ENCODE measurements at places on chromosomes 12 and 14. TPM values are rescaled to one million over a fixed set of nuclear protein-coding genes. Genes with fewer than 3 reads are reported as not detected.

DHH gene
- 0.11 TPM for total RNA-seq

GALNT9 gene
- not detected for total RNA-seq

TMEM19 gene
- total RNA-seq = 17.0 TPM

OR10P1 gene
- total RNA-seq = not detected

GRCh38 chr14:62921466-62921865 is 123.8 kb downstream of the KCNH5 start:
- DNase-seq = no peak
- H3K4me3 ChIP-seq = no peak overlapping the region
- no peaks in the 10 kb centered on the region for H3K4me1 ChIP-seq
- H3K36me3 ChIP-seq = no peaks in the 10 kb centered on the region

- peaks cover 5% of the 10 kb centered on the region for H3K4me1 ChIP-seq
- peak; percentile 37 for DNase-seq
- peak overlapping the region; percentile 79 for H3K4me3 ChIP-seq
- peaks cover 70% of the 10 kb centered on the region for H3K27me3 ChIP-seq
Measured at GRCh38 chr12:26195641-26196420, 458 bp downstream of the SSPN start.

- H3K27ac ChIP-seq = no peak overlapping the region
- no peaks in the 10 kb centered on the region for H3K4me1 ChIP-seq
- no peaks in the 10 kb centered on the region for H3K36me3 ChIP-seq
- no peak overlapping the region for H3K4me3 ChIP-seq
Measured at GRCh38 chr14:74599321-74599761, 12.7 kb downstream of the LTBP2 start.

GRCh38 chr12:122887819-122888212 is 8.1 kb downstream of the VPS37B start:
- peaks cover 18% of the 10 kb centered on the region for H3K36me3 ChIP-seq
- DNase-seq = no peak
- peak overlapping the region; percentile 97 for H3K27ac ChIP-seq
- H3K27me3 ChIP-seq = no peaks in the 10 kb centered on the region
- H3K4me3 ChIP-seq = peak overlapping the region; percentile 88
- peaks cover 73% of the 10 kb centered on the region for H3K4me1 ChIP-seq

GRCh38 chr12:119178544-119179334 is at the start of gene HSPB8:
Gene HSPB8, plus strand, starts transcription at chr12:119178931. Its CDS starts 382 bp downstream, at chr12:119179313.
- H3K4me1 ChIP-seq = no peaks in the 10 kb centered on the region
- H3K36me3 ChIP-seq = no peaks in the 10 kb centered on the region
- H3K27me3 ChIP-seq = no peaks in the 10 kb centered on the region
- H3K27ac ChIP-seq = no peak within 1 kb of the TSS
- no peak for DNase-seq

GRCh38 chr14:71400871-71401321 is 493.6 kb downstream of the PCNX1 start:
- no peaks in the 10 kb centered on the region for H3K27me3 ChIP-seq
- peaks cover 13% of the 10 kb centered on the region for H3K36me3 ChIP-seq
- peak overlapping the region; percentile 73 for H3K27ac ChIP-seq
- DNase-seq = no peak
- H3K4me3 ChIP-seq = peak overlapping the region; percentile 60

DNA sequence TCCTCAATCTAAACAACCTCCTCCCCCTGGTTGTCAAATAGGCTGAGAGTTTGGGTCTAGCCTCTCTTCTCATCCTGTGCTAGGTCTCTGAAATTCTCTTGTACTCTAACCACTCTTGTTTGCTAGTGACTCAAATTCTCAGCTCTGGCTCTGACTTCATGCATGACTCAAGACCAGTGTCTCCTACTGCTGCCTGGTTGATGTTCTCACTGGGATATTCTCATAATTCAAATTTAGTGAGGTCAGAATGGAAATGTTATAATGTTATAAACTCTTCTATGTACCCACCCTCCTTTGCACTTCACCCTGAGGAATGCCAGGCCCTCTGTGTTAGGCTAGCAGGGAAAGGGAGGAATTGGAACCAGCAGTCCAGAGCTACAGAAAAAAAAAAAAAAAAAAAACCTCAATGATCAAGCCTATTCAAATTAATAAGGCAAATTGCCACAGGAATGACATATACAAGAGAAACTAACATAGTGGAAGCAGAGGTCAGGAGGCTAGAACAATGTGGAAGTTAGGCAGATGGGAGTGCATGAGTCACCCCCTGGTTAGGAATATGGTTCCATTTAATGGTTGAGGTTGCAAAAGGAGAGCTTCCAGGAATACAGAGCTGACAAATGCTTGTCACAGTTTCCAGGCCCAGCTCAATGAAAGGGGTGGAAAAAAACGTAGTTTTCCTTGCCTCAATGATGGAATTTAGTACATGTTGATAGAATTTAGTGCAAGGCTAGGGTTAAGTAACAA is 459.5 kb downstream of the RMST start:
- no peaks in the 10 kb centered on the region for H3K27me3 ChIP-seq
- DNase-seq = no peak
- no peaks in the 10 kb centered on the region for H3K4me1 ChIP-seq
- H3K27ac ChIP-seq = no peak overlapping the region
- H3K4me3 ChIP-seq = no peak overlapping the region
- no peaks in the 10 kb centered on the region for H3K36me3 ChIP-seq

GRCh38 chr14:103273145-103273744 is 60.8 kb upstream of the EIF5 start:
- H3K36me3 ChIP-seq = no peaks in the 10 kb centered on the region
- no peak for DNase-seq
- no peak overlapping the region for H3K4me3 ChIP-seq
- H3K27me3 ChIP-seq = peaks cover 64% of the 10 kb centered on the region

GRCh38 chr14:71497645-71498086 is 434.6 kb upstream of the RGS6 start:
- H3K36me3 ChIP-seq = peaks cover 17% of the 10 kb centered on the region
- H3K4me1 ChIP-seq = peaks cover 16% of the 10 kb centered on the region
- no peaks in the 10 kb centered on the region for H3K27me3 ChIP-seq
- H3K4me3 ChIP-seq = no peak overlapping the region
- no peak overlapping the region for H3K27ac ChIP-seq

- H3K36me3 ChIP-seq = peaks cover 7% of the 10 kb centered on the region
- DNase-seq = no peak
- H3K27ac ChIP-seq = no peak overlapping the region
- no peak overlapping the region for H3K4me3 ChIP-seq
- H3K4me1 ChIP-seq = peaks cover 14% of the 10 kb centered on the region
Measured at GRCh38 chr14:34711169-34711568, 3.2 kb downstream of the CFL2 start.

GRCh38 chr12:10153271-10154144 is 18.4 kb downstream of the OLR1 start:
- peaks cover 24% of the 10 kb centered on the region for H3K27me3 ChIP-seq
- DNase-seq = peak; percentile 75
- H3K4me3 ChIP-seq = peak overlapping the region; percentile 92
- H3K4me1 ChIP-seq = peaks cover 9% of the 10 kb centered on the region

All from activated naive CD8-positive, alpha-beta T cell treated with anti-CD3 and anti-CD28 coated beads, Interleukin-2, amount 10 ng/mL, durations not matched to agents 7 days and 5 days (primary cell).